Activated CD4-positive, alpha-beta memory T cell treated with anti-CD3 and anti-CD28 coated beads, Interleukin-2, amount 10 ng/mL, durations not matched to agents 7 days and 5 days (primary cell): ENCODE measurements at places on chromosomes 2 and 18. TPM values are rescaled to one million over a fixed set of nuclear protein-coding genes. Genes with fewer than 3 reads are reported as not detected.

DNA sequence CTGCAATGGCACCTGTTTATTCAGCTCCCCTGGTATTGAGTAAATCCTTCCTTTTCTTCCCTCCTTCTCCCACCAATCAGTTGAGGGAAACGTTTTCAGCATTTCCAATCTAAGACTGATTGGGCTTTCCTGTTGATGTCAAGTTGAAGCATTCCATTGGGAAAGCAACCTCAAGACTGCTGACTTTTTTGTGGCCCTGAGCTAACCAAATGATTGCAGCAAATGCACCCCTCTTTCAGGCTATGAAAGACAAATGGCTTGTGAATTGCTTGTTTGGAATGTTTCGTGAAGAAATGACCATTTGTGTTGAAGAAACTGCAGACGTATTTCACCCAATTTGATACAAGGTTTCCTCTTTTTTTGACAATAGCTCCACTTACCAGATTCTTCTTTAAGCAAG lies 303.5 kb downstream of the EPHA4 start:
- H3K4me3 ChIP-seq, result no peak overlapping the region
- H3K27me3 ChIP-seq, result peaks cover 3% of the 10 kb centered on the region
- H3K36me3 ChIP-seq, result no peaks in the 10 kb centered on the region
- no peak overlapping the region for H3K27ac ChIP-seq
- no peak for DNase-seq

GRCh38 chr2:158953454-158953853 lies 15.0 kb upstream of the TANC1 start:
- H3K4me3 ChIP-seq, result no peak overlapping the region
- no peak overlapping the region for H3K27ac ChIP-seq
- DNase-seq, result no peak
- H3K36me3 ChIP-seq, result no peaks in the 10 kb centered on the region

GATA6 gene
- not detected for total RNA-seq

CLEC4F gene
- total RNA-seq, result not detected
